ENCODE measurements at places on chromosomes 5 and 9.
A peak's percentile ranks its signal among the peaks of the same experiment; 100 is the strongest.

GRCh38 chr9:115202960-115203751, 85.2 kb upstream of the TNC start:
- DNase-seq: no peak

- no peak for DNase-seq
Observed at GRCh38 chr5:165135565-165135964, 1630.1 kb downstream of the MAT2B start.

DNA sequence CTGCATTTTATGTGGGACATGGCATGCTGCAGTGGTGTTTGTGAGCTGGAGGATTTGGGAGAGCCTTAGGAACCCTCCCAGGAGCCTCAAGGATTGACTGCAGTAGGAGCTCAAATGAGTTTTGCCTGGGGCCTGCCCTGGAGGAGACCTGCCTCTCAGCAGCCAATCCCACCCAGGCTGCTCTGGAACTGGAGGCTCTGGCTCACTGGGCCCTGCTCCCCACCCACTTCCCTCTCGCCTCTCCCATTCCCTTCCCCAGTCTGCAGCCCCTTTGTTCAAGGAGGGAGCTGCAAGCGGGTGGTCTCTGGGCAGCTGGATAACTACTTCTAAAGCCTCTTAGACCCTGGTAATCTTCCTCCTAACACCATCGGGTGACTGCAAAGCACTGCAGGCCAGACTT, 24.2 kb downstream of the KCNIP1 start:
- DNase-seq: no peak

GRCh38 chr5:144659634-144660227, 489.1 kb downstream of the KCTD16 start:
- no peak for DNase-seq

DNA sequence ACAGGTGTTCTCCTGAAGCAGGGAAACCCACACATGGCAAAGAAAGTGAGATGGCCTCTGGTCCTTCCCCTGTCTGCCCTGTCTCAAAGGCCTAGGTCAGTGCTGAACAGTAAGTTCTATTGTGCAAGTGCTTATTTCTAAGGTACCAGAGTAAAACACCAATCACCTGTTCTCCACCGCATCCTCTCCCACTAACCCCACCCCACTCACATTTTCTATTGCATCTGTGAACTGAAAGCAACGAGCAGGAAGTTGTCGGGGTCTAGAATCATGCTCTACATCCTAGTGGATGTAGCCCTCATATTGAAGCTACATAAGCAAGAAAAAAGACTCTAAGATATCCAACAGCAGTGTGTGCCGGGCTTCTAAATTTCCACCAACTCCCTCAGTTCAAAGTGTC, 265.9 kb downstream of the ENC1 start:
- DNase-seq: no peak

DNA sequence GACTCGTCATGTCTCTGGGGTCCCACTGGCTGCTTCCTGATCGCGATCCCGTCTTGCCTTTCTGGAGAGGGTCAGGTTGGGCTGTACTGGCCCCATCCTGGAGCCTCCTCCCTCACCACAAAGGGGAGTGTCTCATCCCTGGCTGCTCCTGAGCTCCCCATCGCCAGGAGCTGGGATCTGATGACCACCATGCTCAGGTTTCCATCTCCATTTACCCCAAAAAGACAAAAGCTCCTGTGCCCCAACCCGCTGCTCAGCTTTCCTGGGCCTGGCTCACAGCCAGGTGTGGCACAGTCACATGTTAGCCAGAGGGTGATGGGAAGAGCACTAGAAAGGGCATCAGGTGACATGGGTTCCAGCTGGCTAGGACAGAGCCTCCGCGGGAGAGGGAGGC, 47.3 kb upstream of the CDKN2AIPNL start:
- no peak for DNase-seq

GRCh38 chr5:32523625-32524024, 61.7 kb upstream of the SUB1 start:
- no peak for DNase-seq

- DNase-seq: no peak
Observed at GRCh38 chr5:96881511-96882115, 5.3 kb downstream of the ERAP2 start.

- no peak for DNase-seq
Observed at GRCh38 chr9:33852216-33852826, 35.4 kb downstream of the UBE2R2 start.

- no peak for DNase-seq
Observed at GRCh38 chr5:4373051-4373820, 766.9 kb upstream of the ADAMTS16 start.

GRCh38 chr9:87237336-87237735, 260.3 kb upstream of the DAPK1 start:
- no peak for DNase-seq

GRCh38 chr5:73295921-73296320, 122.9 kb downstream of the TMEM174 start:
- no peak for DNase-seq

GRCh38 chr5:58979090-58979489, 396.2 kb downstream of the RAB3C start:
- no peak for DNase-seq

- no peak for DNase-seq
Observed at GRCh38 chr9:23826120-23826629, at the start of gene ELAVL2. Gene ELAVL2, minus strand, starts transcription at chr9:23826240. Its CDS starts 64,006 bp downstream, at chr9:23762234.

DNA sequence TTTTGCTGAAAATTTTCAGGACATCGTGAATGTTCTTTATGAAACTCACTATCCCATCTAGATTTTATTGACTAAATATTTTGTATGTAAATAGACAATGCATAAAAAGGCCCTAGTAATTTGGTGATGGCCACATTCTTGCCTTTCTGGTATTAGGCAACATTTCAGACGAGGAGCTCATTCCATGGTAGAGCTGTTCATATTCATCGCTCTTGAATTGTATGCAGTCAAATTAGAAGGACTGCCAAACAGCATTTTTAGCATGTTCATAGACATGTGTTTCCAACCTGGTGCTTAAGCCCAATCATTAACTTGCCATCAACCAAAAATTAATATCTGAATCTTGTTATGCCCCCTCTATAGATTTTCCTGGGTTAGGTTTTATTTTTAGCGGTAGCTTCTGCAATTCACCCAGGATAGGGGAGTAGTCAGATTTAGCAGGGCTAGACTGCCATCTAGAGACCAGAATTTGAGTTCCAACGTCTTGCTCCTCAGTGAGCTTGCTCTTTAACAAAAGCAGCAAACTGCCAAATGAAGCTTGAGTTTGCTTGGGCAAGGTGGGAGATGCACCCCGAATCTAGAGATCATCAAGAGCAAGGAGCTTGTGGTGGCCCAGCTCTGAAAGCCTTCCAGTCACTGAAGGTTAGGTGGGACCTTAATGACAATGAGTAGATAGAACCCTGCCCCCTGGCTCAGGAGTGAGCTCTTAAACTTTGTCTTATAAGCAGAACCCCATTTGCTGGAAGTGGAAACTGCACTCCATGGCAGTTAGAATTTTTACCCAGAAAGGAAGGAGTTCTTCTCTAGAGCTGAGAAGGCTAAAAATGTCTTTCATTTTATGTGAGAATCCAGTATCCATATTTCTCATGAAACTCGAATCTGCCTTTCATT, 456.2 kb downstream of the RASEF start:
- no peak for DNase-seq

- no peak for DNase-seq
Observed at GRCh38 chr5:150077060-150077459, 9.3 kb downstream of the CSF1R start.

GRCh38 chr9:84953797-84954705, 284.5 kb downstream of the NTRK2 start:
- DNase-seq: peak; percentile 31

DNA sequence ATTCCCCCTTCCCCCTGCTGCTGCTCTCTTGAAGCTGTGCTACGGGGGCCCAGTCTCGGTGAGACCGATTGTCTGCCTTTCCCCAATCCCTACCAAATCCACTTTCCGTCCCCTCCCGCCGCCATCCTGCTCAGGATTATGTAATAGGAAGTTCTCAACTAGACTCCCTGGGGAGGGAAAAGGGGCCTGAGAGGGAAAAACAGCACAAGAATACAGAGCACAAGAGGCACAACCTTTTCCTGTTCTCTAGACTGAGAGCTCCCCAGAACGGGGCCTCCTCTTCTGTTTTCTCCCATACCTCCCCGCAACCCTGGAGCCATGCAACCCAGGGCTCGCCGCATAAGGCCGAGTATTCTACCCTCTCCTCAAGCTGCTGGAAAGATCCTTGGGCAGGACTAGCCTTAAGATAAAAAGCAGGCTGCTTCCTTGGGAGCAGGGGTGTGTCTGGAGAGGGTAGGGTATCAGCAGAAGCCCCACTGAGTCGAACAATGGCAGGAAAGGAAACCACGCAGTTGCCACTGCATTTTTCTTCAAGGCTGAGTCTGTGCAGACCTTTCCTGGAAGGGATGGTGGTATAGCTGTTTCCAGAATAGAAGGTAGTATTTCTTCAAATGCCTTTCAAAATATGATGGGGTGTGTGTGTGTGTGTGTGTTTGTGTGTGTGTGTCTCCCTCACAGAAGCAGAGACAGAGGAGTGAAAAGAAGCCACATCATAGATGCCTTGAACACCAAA, 12.9 kb downstream of the MYORG start:
- DNase-seq: no peak

GRCh38 chr5:111434800-111435199, 77.5 kb downstream of the STARD4 start:
- no peak for DNase-seq

- DNase-seq: no peak
Observed at GRCh38 chr9:76302947-76303550, 91.2 kb downstream of the RFK start.

- no peak for DNase-seq
Observed at GRCh38 chr5:39446231-39446630, 21.5 kb upstream of the DAB2 start.

- DNase-seq: no peak
Observed at GRCh38 chr5:56499901-56500300, 266.8 kb upstream of the ANKRD55 start.
